ENCODE measurements at places on chromosomes 2 and 18. TPM values are rescaled to one million over a fixed set of nuclear protein-coding genes. Genes with fewer than 3 reads are reported as not detected.

- no peak for DNase-seq
Measured at GRCh38 chr18:35443434-35443833, 54.3 kb downstream of the INO80C start.

GRCh38 chr2:73337828-73338227 lies 44.5 kb upstream of the EGR4 start:
- no peak for DNase-seq

DNA sequence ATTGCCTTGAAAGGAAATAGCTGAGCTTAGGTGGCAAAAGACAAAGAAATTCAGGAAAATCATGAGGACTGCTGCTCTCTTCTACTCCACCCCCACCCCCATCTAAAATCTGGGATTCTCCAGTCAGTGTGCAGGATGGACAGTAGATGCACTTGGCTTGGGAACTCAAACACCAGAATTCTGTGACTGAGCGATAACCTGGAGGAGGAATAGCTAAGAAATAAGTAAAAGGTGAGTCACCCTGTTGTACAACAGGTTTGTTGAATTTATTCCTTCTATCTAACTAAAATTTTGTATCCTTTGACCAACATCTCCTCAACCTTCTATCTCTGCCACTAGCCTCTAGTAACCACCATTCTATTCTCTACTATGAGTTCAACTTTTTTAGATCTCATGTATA lies 1029.9 kb upstream of the ACVR2A start:
- no peak for DNase-seq

- no peak for DNase-seq
Measured at GRCh38 chr2:119478978-119479295, 45.3 kb downstream of the SCTR start.

- DNase-seq = no peak
Measured at GRCh38 chr2:44722026-44722625, 219.4 kb upstream of the SIX3 start.

The AGXT gene
- total RNA-seq = not detected

Data from mesothelial cell of epicardium (in vitro differentiated cells).